Activated CD4-positive, alpha-beta T cell treated with anti-CD3 and anti-CD28 coated beads, Interleukin-2, amount 10 ng/mL, durations not matched to agents 24 days and 14 days (primary cell): ENCODE measurements at places on chromosomes 5 and 9.

DNA sequence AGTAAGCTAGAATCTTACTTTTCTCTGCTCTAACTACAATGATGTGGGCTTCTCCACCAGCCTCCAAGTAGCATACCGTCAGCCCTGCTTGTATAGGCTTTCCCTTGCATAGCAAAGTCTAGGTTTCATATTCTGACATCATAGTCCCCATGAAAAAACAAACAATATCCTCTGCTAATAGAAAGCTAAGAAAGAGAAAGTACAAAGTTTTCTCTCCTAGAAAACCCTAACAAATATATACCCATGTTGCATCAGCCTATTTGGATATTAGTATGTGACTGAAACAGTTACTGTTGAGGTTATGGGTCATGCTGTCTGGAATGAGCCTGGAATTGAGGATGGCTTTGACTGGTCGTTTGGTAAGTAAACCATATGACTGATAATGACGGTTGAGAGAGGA is 1696.0 kb downstream of the MAT2B start:
- DNase-seq: no peak

DNA sequence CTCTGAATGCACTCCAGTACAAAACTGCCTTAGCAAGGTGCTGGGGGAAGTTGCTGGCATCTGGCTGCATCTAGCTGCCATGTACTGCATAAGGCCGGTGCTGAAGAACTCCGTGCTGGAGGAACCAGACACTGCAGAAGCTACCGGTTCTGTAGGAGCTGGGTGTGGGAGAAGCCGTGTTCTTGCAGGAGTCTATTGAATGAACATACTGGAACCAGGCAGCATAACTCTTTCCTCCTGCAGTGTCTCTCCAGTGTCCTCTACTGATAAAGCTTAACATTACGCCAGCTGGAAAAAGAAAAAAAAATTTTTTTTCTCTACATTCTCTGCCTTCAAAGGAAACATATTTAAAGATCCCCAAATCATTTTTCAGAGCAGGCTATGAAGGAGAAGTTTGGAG is 38.5 kb downstream of the VPS13A start:
- DNase-seq: no peak

GRCh38 chr5:149596712-149597111 is 15.4 kb downstream of the ARHGEF37 start:
- DNase-seq: no peak

DNA sequence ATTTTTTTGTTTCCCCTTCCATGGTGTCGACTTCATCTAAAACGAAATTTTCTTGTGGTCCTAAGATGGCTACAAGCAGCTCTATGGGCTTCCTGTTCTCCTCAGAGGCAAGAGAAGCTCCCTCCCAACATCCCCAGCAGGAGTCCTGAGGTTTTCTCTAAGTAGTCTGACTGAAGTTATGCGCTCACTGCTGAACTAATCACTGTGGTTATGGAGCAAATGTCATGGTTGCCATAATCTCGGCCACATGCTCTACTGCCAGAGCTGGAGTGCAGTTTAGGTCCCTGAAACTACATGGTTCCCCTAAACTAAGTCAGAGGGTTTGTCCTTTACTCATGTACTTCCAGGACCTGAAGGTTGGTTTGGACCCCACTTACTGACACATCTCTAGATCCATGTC is 68.0 kb upstream of the MAMDC2 start:
- DNase-seq: no peak

- DNase-seq: no peak
Measured at GRCh38 chr5:15215056-15215455, 284.9 kb upstream of the FBXL7 start.
